Fibroblast of the conjunctiva (primary cell): ENCODE measurements at places on chromosomes 5 and 9.

- peak; percentile 43 for DNase-seq
Observed at GRCh38 chr5:143200781-143201398, 202.6 kb downstream of the NR3C1 start.

GRCh38 chr9:77848404-77848803, 183.2 kb downstream of the GNAQ start:
- no peak for DNase-seq

GRCh38 chr9:129801504-129801903, 1.5 kb upstream of the TOR1B start:
- no peak for DNase-seq

GRCh38 chr5:140576776-140577201, 12.2 kb downstream of the SLC35A4 start:
- DNase-seq = no peak

- no peak for DNase-seq
Observed at GRCh38 chr5:1662559-1663085, 137.0 kb downstream of the MRPL36 start.

DNA sequence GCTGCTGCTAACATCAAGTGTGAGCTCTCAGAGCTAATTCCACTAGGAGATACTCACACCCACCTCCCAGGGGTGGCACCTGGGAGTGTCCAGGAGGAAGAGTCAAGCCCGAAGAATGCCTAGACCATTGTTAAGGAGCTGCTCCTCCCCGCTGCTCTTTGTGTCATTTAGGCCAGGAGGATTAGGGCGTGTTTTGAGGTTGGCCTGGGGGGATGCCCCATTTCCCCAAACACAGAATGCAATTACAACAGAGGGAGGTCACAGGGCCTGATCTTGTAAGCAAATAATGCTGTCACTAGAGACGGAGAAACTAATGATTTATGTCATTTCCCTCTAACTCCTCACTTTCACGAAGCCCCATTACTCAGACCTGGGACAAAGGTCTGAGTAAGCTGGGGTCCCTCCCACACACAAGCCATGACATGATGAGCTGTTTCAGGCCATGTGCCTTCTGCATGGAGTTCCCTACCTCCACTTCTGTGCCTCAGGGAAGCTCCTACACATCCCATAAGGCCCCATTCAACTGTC, 312.5 kb downstream of the ACTL7B start:
- no peak for DNase-seq

GRCh38 chr5:66661149-66661548, 65.0 kb downstream of the MAST4 start:
- DNase-seq = peak; percentile 24

- DNase-seq = no peak
Observed at GRCh38 chr5:172713113-172713808, 57.7 kb downstream of the DUSP1 start.

DNA sequence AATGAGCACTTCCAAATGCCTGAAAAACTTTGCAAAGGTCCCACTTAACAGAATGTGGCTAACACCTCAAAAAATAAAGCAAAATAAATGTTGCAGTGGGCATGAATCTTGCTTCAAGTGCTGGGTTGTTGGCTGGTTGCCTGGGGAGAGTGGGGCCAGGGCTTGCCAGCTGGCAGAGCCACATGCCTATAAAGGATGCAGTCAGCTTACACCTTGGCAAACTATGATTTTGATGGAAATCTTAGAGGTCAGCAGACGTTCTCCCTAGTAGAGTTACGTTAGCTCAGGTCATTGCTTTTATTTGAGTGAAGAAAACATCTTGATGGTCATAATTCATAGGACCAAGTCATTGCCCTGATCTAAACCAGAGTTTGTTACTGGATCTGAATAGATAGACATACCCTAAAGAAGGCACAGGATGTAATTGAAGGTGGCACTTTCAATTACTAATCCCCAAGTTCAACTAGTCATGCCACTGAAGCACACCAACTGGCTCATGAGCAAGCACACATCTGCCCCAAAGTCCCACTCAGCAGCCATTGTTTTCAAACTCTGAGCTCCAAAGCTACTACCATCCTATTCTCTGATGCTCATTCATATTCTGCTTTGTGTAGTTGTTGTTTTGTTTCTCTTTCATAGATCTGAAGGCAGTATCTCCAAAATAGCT, 51.2 kb upstream of the ZSWIM6 start:
- DNase-seq = no peak

GRCh38 chr5:111461255-111461671, 51.1 kb downstream of the STARD4 start:
- DNase-seq = peak; percentile 14

DNA sequence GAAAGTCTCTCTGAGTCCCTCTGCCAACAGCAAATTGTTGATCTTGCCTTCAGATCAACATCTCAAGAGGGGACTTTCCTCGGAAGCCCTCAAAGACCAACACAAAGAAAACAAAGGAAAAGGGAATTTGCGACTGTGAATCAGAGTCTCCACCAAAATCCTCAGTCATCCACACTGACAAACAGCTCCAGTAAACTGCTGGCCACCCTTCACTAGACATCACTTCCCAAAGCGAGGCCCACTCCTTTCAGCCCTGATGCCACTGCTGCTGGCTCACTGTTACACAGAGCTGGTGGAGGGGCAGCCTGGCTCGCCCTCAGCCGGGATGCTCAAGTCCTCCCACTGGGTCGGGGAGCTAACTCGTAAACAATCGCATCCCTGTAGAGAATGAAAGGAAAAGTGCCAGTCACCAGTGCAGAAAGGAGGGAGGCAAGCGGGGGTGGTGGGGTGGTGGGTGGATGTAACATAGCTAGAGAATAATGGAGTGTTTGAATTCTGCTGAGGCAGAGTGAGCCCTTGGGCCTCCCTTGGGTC, 1.3 kb downstream of the FGF1 start:
- no peak for DNase-seq

GRCh38 chr9:134633362-134634142, 8.1 kb upstream of the COL5A1 start:
- DNase-seq = no peak

GRCh38 chr5:60507687-60508086, 192.3 kb downstream of the DEPDC1B start:
- DNase-seq = no peak

DNA sequence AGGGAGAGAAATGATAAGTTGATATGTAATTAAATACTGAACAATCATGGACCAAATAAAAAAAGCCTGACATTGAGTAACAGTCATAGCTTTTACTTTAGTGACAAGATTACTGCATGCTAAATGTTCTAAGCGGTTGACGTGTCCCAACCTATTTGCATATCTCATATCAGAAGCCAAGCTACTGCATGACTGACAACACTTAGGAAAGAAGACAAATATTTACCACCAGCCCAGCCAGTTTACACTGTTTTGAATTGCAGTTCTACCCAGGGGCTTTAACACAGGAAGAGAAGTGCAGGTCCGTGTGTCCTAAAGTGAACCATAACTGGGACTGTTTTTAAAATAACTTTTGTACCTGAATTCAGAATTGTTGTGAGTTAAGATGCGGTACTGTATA, 219.9 kb downstream of the PRDM9 start:
- no peak for DNase-seq

DNA sequence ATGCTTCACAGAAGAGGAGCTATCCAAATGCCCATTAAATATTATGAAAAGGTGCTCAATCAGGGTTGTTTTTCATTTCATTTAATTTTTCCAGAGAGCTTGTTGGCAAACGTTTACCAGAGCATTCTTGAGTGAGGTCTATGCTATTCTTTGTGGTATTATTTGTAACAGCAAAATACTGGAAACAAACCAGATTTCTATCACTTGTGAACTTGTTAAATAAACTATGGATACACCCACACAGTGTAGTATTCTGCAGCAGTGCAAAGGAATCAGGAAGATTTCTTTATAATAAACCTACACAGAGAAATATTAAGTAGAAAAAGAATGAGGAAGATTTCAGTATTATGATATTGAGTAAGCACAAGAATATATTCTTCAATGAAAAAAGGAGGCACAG, 15.0 kb upstream of the SLC1A1 start:
- DNase-seq = no peak

- DNase-seq = peak; percentile 56
Observed at GRCh38 chr5:28766565-28767158, 1728.3 kb upstream of the CDH9 start.

- DNase-seq = no peak
Observed at GRCh38 chr5:164652276-164652660, 1146.8 kb downstream of the MAT2B start.

DNA sequence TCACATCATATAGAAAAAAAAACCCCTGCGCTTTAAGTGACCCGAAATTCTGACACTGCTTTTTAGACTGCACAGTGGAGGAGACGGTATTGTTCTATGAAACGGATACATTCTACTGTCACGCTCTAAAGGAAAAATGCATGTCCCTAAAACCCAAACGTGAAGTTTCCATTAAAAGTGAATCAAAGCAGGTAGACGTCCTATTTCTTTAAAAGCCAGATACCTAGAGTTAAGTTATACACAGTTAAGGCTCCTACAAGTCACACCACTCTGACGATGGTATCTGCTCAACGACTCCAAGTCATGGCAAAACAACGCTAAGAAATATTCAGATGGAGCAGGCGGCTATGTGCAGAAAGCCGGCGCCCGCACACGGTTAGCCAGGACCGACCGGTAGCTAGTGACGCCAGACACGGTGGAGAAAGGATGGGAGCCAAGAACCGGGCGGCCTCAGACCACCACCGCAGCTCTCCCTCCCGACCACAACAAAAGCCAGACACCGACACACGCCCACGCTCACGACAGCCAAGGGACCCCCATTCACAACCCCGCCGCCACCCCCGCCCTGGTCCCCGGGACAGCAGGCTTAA, 734 bp downstream of the SKP1 start:
- DNase-seq = no peak

DNA sequence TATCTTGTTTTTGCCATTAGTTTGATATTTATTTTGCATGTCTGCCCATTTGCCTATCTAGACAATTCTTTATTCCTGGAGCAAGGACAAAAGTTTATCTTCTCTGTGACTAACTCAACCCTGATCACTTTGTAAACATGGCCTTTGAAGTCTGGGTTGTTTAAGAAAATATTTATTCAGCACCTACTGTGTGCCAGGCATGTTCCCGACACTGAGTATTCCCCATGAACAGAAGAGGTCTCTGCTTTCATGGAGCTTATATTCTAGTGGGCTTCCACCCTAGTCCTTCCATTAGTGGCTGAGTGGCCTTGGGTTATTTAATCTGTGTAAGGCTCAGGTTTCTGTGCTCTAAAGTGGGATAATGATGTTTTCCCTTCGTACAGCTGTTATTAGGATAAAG, 49.7 kb downstream of the SEMA6A start:
- no peak for DNase-seq

GRCh38 chr5:175092691-175093090, 351.3 kb downstream of the DRD1 start:
- no peak for DNase-seq

DNA sequence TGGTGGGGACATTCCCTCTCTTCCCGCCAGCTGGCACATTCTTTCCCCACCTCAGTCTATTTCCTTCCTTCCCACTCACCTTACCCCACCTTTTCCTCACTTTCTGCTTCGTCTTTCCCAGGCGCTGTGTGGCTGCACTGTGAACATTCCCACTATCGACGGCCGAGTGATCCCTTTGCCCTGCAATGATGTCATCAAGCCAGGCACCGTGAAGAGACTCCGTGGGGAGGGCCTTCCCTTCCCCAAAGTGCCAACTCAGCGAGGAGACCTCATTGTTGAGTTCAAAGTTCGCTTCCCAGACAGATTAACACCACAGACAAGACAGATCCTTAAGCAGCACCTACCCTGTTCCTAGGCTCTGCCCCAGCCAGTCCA, 7.3 kb downstream of the DNAJB5 start:
- DNase-seq = no peak

DNA sequence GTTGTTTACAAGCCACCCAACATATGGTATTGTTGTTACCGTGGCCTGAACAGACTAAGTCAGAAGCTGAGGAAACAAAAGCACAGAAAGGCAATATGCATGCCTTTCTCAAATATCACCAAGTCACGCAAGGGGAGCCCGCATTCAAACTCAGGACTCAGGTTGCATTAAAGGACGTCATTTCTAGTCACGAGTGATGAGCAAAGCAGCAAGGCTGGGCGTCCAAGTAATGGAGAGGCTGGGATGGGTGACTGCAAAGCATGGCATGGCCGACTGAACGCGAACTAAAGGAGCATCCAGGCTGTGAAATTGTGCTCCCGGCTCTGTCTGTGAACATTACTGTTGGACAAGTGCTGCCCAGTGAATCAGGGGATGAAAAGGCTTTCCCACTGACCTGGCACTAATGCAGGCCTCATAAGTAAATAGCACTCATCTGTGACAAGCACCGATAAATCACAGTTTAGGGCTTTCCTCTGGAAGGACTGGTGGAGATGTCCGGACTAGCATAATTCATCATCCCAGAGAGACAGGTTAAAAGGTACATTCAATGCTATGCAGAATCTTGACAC, 202.8 kb downstream of the SPOCK1 start:
- no peak for DNase-seq

GRCh38 chr5:33854733-33855151, 37.0 kb downstream of the ADAMTS12 start:
- DNase-seq = no peak

GRCh38 chr5:149238540-149238939, 33.1 kb upstream of the AFAP1L1 start:
- no peak for DNase-seq

DNA sequence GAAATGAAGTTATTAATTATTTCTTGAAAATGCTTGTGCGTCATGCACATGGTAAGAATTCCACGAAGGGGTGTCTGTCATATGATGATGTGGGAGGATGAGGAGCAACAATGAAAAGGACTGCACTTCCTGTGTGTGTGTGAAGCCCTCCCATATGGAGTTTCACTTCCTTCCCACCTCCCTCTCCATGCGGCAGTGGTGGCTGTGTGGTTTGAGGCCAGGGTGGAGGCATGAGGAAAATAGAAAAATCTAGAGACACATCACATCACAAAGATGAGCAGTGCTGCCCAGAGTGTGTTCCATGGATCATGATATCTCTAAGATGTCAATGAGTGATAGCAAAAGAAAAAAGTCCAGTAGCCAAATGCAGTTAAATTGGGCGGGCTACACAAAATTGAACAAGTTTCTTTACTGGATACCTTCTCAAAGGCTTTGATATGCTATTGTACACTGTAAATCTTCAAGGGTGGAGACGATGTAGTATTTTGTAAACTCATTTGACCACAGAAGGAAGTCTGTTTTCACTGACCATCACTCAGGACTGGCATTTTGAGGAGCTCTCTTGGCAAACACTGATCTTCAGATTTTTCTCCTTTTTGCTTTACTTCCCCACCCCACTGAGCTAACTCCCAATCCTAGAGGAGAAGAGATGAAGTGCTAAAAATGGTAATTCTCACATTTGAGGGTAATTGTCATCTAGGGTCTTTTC, 55.7 kb upstream of the EQTN start:
- DNase-seq = no peak

DNA sequence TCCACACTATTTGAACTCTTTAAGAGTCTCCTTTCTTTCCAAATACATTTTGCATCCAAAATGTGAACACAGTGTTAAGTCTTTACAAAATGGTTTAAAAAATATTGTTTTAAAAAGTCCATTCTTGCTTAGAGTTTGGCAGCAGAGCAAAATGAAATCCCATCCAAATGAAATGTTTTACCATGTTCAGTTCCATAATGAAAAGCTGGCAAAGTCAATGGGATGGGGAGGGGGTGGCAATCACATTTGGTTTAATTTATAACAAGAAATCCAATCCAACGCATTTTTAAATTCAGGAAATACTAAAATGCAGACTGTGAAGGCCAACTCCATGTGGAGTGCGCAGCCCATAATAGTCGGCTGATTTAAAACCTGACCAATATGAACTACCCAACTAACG, 39.4 kb downstream of the MRPL36 start:
- DNase-seq = no peak

GRCh38 chr5:172683264-172683644, 42.2 kb downstream of the NEURL1B start:
- no peak for DNase-seq

- DNase-seq = no peak
Observed at GRCh38 chr5:17058438-17058837, 122.3 kb upstream of the MYO10 start.
